ENCODE measurements at places on chromosomes 7 and 10. TPM values are rescaled to one million over a fixed set of nuclear protein-coding genes. Genes with fewer than 3 reads are reported as not detected.

ANKRD7 gene
- 0.54 TPM for total RNA-seq

HYAL4 gene
- total RNA-seq, result not detected

CLDN3 gene
- total RNA-seq, result 45.3 TPM

ANLN gene
- total RNA-seq, result 0.31 TPM

TAC1 gene
- total RNA-seq, result not detected

LFNG gene
- total RNA-seq, result 66.8 TPM

SFTPA2 gene
- 2.5 TPM for total RNA-seq

HTR7 gene
- 0.37 TPM for total RNA-seq

TUBAL3 gene
- not detected for total RNA-seq

HPSE2 gene
- total RNA-seq, result not detected

ADCYAP1R1 gene
- total RNA-seq, result 2.7 TPM

DNA sequence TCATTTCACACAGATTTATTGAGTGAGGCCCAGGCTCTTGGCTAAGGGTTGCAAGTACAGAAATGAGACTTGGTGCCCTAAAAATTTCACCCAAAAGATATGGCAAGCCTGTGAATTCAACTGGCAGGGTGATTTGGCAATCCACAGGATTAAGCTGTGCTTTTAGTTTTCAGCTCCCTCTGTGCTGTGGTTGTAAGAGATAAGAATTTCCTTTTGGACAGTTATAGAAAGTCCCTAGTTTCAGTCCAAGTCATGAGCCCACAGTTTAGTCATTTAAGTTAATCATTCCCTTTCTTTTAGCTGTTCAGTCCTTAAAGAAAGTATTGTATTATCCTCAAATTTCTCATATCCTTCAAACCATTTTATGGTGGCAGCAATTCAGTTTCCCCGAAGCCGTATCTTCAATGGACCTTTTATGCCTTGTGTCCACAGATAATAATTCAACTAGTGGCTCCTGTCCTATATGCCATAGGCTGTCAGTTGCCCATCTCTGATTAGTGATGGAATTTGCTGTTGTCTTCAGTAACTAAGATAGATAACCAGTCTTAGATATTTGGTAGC is 73.4 kb upstream of the NAMPT start:
- no peak overlapping the region for H3K27ac ChIP-seq
- H3K4me3 ChIP-seq, result no peak overlapping the region
- H3K4me1 ChIP-seq, result peaks cover 7% of the 10 kb centered on the region
- no peaks in the 10 kb centered on the region for H3K27me3 ChIP-seq

GRCh38 chr7:157097056-157097329 is 41.7 kb upstream of the UBE3C start:
- no peaks in the 10 kb centered on the region for H3K36me3 ChIP-seq
- no peaks in the 10 kb centered on the region for H3K27me3 ChIP-seq
- H3K4me3 ChIP-seq, result no peak overlapping the region
- no peaks in the 10 kb centered on the region for H3K4me1 ChIP-seq
- no peak overlapping the region for H3K27ac ChIP-seq

DNA sequence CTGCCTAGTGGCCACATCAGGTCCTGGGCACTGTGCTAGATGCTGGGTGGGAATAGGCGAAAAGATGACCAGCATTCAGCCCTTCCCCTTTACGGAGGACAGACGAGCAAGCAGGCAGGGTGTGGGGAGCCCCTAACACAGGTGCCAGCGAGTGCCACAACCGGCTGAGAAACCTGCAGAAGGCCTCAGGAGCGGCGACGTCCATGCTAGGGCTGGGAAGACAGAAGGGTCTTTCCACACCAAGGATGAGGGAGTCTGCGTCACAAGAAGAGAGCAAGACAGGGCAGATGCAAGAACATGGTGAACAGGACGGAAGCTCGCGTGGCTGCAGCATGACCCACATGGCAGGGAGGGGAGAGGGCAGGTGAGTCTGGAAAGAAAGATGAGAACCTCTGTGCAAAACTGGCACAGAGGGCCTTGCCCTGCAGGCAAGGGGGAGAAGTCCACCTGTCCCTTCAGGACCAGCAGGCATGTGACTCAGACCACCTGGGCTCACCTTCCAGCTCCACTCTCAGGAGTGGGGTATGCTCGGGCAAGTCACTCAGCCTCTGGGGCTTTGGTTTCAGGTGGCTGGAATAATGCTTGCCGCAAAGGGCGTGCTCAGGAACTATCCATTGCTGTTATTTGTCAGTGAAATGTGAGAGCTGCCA is 36.6 kb downstream of the KCNH2 start:
- no peaks in the 10 kb centered on the region for H3K27me3 ChIP-seq
- no peaks in the 10 kb centered on the region for H3K36me3 ChIP-seq
- DNase-seq, result peak; percentile 22
- no peak overlapping the region for H3K27ac ChIP-seq
- no peaks in the 10 kb centered on the region for H3K4me1 ChIP-seq

DNA sequence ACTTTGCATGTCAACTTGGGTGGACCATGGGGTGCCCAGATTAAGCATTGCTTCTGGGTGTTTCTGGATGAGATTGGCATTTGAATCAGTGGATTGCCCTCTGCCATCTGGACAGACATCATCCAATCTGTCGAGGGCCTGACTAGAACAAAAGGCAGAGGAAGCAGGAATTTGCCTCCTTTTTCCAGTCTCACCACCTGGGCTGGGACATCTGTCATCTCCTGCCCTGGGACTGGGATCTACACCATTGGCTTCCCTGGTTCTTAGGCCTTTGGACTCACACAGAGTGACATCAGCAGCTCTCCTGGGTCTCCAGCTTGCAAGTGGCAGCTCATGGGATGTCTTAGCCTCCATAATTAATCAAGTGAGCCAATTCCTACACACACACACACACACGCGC is 10.3 kb downstream of the SLC13A4 start:
- no peak for DNase-seq
- H3K4me3 ChIP-seq, result no peak overlapping the region
- no peaks in the 10 kb centered on the region for H3K4me1 ChIP-seq
- no peak overlapping the region for H3K27ac ChIP-seq
- H3K27me3 ChIP-seq, result no peaks in the 10 kb centered on the region
- no peaks in the 10 kb centered on the region for H3K36me3 ChIP-seq

GRCh38 chr7:100604028-100604975 is 2.1 kb downstream of the PCOLCE start:
- peak; percentile 81 for DNase-seq
- no peaks in the 10 kb centered on the region for H3K4me1 ChIP-seq
- H3K4me3 ChIP-seq, result peak overlapping the region; percentile 83
- no peaks in the 10 kb centered on the region for H3K27me3 ChIP-seq

GRCh38 chr7:111384065-111384891 is 178.0 kb downstream of the IMMP2L start:
- no peak for DNase-seq
- no peaks in the 10 kb centered on the region for H3K27me3 ChIP-seq

DNA sequence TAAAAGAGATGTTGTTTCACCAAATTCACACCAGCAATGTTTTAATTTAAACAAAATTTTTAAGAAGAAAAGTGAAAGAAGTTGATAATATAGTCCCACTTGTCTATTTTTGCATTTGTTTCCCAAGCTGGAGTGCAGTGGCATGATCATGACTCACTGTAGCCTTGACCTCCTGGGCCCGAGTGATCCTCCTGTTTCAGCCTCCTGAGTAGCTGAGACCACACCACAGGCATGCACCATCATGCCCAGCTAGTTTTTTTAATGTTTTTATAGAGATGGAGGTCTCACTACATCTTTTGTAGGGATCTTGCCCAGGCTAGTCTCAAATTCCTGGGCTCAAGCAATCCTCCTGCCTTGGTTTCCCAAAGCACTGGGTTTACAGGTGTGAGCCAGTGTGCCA is 14.1 kb upstream of the NDUFA5 start:
- no peak for DNase-seq
- H3K36me3 ChIP-seq, result no peaks in the 10 kb centered on the region
- H3K4me1 ChIP-seq, result no peaks in the 10 kb centered on the region
- H3K27me3 ChIP-seq, result no peaks in the 10 kb centered on the region

- no peak for DNase-seq
- peak overlapping the region; percentile 72 for H3K4me3 ChIP-seq
- peak overlapping the region; percentile 91 for H3K27ac ChIP-seq
Measured at GRCh38 chr10:122112021-122112616, 123.2 kb downstream of the TACC2 start.

GRCh38 chr10:71334221-71334791 is 15.2 kb downstream of the SLC29A3 start:
- H3K4me1 ChIP-seq, result no peaks in the 10 kb centered on the region
- no peak overlapping the region for H3K4me3 ChIP-seq
- DNase-seq, result no peak

DNA sequence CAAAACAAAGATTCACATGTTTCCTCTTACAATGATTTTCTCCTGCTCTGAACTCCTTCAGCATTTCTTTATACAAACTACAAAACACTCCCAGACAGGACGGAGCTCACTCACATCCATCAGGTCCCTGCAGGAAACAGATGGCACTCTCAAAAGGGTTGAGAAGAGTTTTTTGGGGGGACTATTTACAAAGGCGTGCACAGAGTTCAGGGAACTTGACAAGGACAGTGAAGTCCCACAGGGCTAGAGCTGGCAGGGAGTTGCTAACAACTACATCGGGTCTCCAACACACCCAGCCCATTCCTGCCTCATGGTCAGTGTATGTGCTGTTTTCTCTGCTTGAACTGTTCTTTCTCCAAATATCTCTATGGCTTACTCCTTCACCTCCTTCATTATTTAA is 24.7 kb upstream of the YAE1 start:
- no peak overlapping the region for H3K4me3 ChIP-seq
- H3K4me1 ChIP-seq, result no peaks in the 10 kb centered on the region
- H3K27me3 ChIP-seq, result no peaks in the 10 kb centered on the region
- no peak for DNase-seq
- no peak overlapping the region for H3K27ac ChIP-seq

- H3K4me1 ChIP-seq, result no peaks in the 10 kb centered on the region
- no peak overlapping the region for H3K4me3 ChIP-seq
- no peaks in the 10 kb centered on the region for H3K36me3 ChIP-seq
Measured at GRCh38 chr10:122521011-122521410, 39.5 kb upstream of the DMBT1 start.

DNA sequence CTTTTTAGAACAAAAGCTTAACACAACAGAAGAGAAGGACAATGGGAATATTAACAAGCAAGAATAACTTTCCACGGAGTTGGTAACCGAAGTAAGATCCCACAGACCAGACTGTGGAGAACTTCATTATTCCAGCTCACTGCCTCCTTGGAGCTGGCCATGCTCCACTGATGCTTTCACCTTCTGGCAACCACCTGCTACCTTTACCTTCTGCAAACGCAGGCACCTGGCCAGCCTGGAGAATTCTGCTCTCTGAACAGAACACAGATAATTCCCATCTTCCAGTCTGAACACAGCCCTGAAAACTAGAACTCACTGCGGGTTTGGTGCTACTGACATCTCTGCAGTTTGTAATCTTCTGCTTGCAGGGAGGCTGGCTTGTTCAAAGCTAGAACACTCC is 66.5 kb downstream of the JAZF1 start:
- no peak overlapping the region for H3K4me3 ChIP-seq
- no peak for DNase-seq
- H3K27me3 ChIP-seq, result no peaks in the 10 kb centered on the region
- no peaks in the 10 kb centered on the region for H3K36me3 ChIP-seq

DNA sequence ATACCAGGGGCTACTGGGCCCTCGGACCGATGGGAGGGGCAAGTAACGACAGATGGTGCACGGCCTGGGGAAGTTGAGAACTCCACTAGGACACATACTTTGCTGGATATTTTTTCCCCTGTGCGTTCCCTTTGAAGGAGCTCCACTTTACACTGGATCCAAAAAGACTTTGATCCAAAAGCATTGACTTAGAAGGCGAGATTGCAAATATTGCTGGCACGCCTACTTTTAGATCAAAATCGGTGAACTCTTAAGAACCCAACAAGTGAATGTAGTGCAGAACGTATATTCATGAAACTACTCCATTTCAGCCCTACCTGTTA is 436 bp upstream of the SLC25A13 start:
- H3K27ac ChIP-seq, result peak overlapping the region; percentile 98
- H3K4me3 ChIP-seq, result peak overlapping the region; percentile 87
- peaks cover 14% of the 10 kb centered on the region for H3K4me1 ChIP-seq

DNA sequence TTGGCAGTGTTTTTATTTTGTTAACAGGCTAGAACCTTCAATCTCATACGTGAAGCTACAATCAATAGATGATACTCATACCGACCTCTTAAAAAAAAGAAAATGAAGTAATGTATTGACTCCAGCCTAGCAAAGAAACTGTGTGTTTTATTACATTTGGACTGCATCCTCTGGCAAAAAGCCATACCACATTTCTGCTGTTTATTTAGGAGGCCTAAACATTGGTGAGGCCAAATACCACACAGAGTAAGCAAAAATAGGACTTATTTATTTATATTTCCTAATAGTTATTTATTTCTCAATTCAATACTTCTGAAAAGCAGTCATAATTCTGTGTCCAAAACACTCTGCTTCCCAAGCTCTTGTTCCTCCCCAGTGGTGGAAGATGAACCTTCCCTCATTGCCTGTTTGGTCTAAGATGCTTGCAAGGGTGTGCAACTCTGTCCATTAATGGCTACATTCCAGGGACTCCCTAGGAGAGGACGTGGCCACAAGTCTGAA is 398.8 kb upstream of the KLF6 start:
- H3K27ac ChIP-seq, result no peak overlapping the region
- no peaks in the 10 kb centered on the region for H3K27me3 ChIP-seq
- no peak for DNase-seq
- no peaks in the 10 kb centered on the region for H3K36me3 ChIP-seq
- no peaks in the 10 kb centered on the region for H3K4me1 ChIP-seq

GRCh38 chr7:6392712-6393666 is 54.8 kb downstream of the DAGLB start:
- no peaks in the 10 kb centered on the region for H3K27me3 ChIP-seq
- H3K36me3 ChIP-seq, result no peaks in the 10 kb centered on the region
- H3K4me1 ChIP-seq, result peaks cover 7% of the 10 kb centered on the region
- peak overlapping the region; percentile 1 for H3K27ac ChIP-seq
- no peak overlapping the region for H3K4me3 ChIP-seq

- H3K27me3 ChIP-seq, result no peaks in the 10 kb centered on the region
- no peak overlapping the region for H3K4me3 ChIP-seq
- DNase-seq, result no peak
Measured at GRCh38 chr7:140263277-140263676, 86.5 kb upstream of the KDM7A start.

- no peak overlapping the region for H3K27ac ChIP-seq
- no peak overlapping the region for H3K4me3 ChIP-seq
- no peaks in the 10 kb centered on the region for H3K4me1 ChIP-seq
- DNase-seq, result no peak
Measured at GRCh38 chr7:138741453-138741735, 40.2 kb upstream of the SVOPL start.

- no peak for DNase-seq
- H3K36me3 ChIP-seq, result no peaks in the 10 kb centered on the region
- H3K27ac ChIP-seq, result no peak overlapping the region
- H3K27me3 ChIP-seq, result no peaks in the 10 kb centered on the region
Measured at GRCh38 chr10:60605476-60605875, 172.8 kb upstream of the CDK1 start.

DNA sequence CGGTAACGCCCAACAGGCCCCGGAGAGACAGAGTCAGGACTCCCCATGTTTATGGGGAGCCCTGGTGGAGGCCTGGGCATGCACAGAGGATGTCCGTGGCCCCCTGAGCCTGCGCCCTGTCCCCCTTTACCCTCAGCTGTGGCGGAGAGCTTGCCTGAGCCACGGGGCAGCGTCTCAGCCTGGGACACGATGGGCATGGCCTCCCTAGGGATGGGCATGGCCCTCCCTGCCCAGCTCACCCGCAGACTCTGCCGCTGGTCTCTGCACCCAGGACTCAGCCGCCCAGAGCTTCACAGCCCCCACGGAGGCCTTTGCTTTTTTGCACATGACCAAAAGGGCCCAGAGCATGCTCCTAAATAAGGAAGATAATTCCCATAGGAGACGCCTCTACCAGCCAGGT is 394.2 kb downstream of the PTPRN2 start:
- no peaks in the 10 kb centered on the region for H3K4me1 ChIP-seq
- no peak overlapping the region for H3K27ac ChIP-seq
- H3K4me3 ChIP-seq, result no peak overlapping the region
- H3K36me3 ChIP-seq, result no peaks in the 10 kb centered on the region
- no peak for DNase-seq
- no peaks in the 10 kb centered on the region for H3K27me3 ChIP-seq

Measured in pancreas (tissue), 10 donors.